ENCODE measurements at places on chromosomes 5 and 9.

DNA sequence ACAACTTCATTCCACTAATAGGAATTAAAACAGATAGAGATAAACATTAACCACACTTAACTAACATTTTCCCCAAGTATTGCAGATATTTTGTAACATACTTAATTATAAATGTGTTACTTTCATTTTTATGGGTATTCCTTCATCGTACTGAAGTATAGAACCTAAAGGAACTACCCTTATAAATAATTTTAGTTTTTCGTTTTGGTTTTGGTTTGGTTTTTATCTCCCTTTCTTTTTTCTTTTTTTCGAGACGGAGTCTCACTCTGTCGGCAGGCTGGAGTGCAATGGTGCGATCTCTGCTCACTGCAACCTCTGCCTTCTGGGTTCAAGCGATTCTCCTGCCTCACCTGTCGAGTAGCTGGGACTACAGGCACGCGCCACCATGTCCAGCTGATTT, 60.1 kb upstream of the LMNB1 start:
- no peak for DNase-seq

- no peak for DNase-seq
These were observed 11.7 kb upstream of the EXOSC2 start for GRCh38 chr9:130681769-130682420.

DNA sequence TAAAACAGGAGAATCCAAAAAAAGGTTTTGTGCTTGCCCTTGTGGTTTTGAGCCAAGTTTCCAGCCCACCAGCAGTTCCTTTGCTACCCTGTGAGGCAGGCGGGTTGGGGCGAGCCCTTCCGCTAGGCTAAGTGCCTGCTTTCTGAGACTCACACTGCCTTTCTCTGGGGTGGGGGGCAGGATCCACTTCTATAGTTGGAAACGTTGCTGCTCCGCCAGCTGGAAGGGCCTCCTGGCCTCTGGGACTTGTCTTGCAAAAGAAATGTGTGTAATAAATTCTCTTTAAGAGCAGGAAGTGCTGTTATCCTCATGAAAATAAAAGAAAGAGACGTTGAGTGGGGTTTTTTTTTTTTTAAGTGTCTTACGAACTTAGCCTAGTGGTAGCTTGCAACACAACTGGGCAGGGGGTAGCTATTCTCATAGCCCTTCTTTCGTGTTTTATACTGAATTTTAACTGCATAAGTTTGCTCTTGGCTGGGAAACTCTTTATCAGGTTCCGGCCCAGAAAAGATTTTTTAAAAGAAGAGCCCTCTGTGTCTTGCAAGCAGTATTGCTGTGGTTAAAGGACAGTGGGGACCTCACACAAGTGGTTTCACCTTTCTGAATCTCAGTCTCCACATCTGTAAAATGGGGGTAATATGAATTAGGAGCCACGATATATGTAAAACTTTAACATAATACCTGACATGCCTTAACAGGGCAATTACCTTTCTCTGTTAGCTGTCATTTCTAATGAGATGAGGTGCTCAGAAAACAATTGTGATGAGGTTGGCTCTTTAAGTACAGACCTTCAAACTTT, 19.8 kb downstream of the JADE2 start:
- no peak for DNase-seq

- no peak for DNase-seq
These were observed 107.5 kb downstream of the RGS3 start for GRCh38 chr9:113570749-113571711.

GRCh38 chr5:52999344-52999949, 10.3 kb downstream of the ITGA2 start:
- DNase-seq: no peak

- DNase-seq: no peak
These were observed 1886.0 kb upstream of the CDH6 start for GRCh38 chr5:29307478-29307877.

- DNase-seq: no peak
These were observed 216.9 kb downstream of the ARRDC3 start for GRCh38 chr5:91166059-91166807.

DNA sequence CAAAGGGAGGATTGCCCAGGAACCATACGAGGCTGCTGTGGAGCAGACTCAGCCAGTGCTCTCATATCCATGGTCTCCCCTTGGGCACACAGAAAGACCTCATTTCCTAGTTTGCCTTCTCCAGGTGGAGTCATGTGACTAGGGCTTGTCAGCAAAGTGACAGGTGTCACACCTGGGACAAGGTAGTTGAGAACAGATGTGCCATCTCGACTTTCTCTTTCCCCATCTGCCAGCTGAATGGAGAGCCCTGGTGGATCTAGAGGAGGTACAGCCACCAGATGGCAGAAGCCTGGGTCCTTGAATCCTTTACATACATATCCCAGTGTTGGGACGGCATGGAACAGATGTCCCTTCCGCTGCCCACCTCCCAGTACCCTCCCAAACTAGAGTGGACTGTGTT, 42.9 kb upstream of the ALDOB start:
- no peak for DNase-seq

DNA sequence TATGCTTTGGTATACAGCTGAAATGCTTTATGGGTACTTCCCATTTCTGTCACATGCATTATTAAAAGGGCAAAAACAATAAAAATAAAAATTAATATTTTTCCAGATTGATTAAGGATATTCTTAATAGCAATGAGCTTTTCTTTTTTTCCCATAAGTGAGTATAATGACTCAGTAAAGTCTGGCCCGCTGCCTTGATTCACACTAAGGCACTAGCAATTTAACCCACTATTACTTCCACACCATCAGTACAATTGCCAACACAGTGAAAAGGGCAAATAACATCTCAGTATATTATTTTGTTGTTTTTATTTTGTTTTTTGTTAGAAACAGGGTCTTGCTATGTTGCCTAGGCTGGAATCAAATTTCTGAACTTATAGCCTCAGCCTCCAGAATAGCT, 150.1 kb downstream of the RNF180 start:
- DNase-seq: no peak

- no peak for DNase-seq
These were observed 426.7 kb upstream of the FTMT start for GRCh38 chr5:121424976-121425375.
